ENCODE measurements at places on chromosomes 12 and 14. TPM values are rescaled to one million over a fixed set of nuclear protein-coding genes. Genes with fewer than 3 reads are reported as not detected.

The PLEKHD1 gene
- 0.31 TPM for total RNA-seq

The COCH gene
- 0.52 TPM for total RNA-seq

The PAWR gene
- 8.7 TPM for total RNA-seq

The ABHD12B gene
- not detected for total RNA-seq

The RASAL1 gene
- total RNA-seq, result 0.10 TPM

The OTUB2 gene
- 0.10 TPM for total RNA-seq

The SLC7A7 gene
- 74.8 TPM for total RNA-seq

The SERPINA3 gene
- not detected for total RNA-seq

The KRT86 gene
- 0.21 TPM for total RNA-seq

The VWF gene
- 0.63 TPM for total RNA-seq

The KRT78 gene
- not detected for total RNA-seq

The CPNE6 gene
- total RNA-seq, result not detected

The ASCL1 gene
- 0.10 TPM for total RNA-seq

The TMPRSS12 gene
- total RNA-seq, result not detected

The NID2 gene
- total RNA-seq, result 0.31 TPM

The KLRC2 gene
- total RNA-seq, result 3.6 TPM

The ADGRD1 gene
- total RNA-seq, result 2.3 TPM

The CCDC196 gene
- total RNA-seq, result not detected

The FCF1 gene
- 25.8 TPM for total RNA-seq

The KRT74 gene
- total RNA-seq, result 0.10 TPM

The CRACR2A gene
- 18.4 TPM for total RNA-seq
